DMS 273 treated with DMSO at 0.1 percent for 48 hours (cell line): ENCODE measurements at places on chromosomes 4 and X.
A peak's percentile ranks its signal among the peaks of the same experiment; 100 is the strongest.

- DNase-seq, result no peak
Observed at GRCh38 chr4:54902271-54902670, 223.1 kb downstream of the KDR start.

DNA sequence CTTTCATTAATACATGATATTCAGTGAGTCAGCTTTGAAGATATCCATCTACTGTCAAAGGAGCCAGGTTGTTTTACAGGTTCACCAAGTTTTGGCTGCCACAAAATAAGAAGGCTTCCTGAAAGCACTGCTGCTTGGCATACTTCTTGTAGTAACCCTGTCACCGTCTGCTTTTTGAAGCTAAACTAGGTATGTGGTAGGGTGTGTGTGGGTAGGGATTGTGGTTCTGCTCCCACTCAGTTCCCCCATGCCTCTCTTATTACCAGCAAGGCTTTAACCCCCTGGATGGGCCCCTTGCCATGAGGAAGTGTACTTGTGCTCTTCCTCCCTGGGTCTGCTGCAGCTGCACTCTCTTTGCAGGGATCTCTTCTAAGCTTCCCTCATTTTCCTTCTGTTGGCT lies 191.2 kb downstream of the BANK1 start:
- no peak for DNase-seq

- no peak for DNase-seq
Observed at GRCh38 chrX:96569034-96569433, 115.6 kb upstream of the DIAPH2 start.

- DNase-seq, result no peak
Observed at GRCh38 chr4:54016504-54016903, 47.9 kb downstream of the CHIC2 start.

DNA sequence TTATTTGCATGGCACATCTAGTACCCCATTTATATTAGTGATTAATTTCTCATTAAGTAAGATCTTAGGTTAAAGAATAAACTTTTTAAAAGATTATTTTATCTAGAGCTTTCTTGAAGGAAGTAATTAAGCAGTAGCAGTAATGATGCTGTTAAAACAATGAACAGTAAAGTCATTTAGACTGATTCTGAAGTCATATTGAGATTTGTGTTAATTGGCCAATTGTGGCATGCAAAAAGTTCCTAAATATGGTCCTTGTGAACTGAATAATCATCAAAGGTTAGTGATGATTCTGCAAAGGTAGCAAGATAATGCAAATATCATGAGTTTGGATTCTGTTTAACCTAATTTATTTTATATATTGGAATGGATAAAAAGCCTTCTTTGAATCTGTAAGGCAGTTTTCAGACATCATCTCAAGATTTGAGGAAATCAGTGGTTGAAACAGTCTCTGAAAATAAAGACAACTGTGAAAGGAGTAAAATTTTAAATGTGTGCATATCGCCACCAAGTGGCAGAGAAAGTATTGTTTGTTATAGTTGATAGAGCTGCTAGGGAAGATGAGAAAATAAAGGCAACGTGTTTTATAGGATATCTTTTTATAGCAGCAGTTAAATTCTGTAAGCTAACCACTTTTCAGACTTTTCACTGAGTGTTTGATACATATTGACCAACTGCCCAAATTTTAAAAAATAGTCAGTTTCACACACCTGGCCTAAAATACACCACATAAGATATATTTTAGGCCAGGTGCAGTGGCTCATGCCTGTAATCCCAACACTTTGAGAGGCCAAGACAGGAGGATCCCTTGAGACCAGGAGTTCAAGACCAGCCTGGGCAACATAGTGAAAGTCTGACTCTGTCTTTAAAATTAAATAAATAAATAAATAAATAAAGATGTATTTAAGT lies 79.6 kb downstream of the CCKAR start:
- DNase-seq, result no peak

DNA sequence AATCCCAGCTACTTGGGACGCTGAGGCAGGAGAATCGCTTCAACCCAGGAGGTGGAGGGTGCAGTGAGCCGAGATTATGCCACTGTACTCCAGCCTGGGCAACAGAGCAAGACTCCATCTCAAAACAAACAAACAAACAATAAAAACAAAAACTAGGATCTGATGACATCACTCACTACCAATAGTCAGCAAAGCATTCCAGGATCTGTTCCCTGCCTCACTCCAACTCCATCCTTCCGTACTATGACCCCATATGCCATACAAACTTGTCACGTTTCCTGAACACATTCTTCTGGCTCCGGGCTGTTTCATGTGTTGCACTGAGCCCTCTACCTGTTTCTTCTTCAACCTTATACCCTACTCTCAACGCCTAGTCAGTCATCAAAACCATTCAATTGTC lies 47.3 kb downstream of the RBM47 start:
- DNase-seq, result no peak

DNA sequence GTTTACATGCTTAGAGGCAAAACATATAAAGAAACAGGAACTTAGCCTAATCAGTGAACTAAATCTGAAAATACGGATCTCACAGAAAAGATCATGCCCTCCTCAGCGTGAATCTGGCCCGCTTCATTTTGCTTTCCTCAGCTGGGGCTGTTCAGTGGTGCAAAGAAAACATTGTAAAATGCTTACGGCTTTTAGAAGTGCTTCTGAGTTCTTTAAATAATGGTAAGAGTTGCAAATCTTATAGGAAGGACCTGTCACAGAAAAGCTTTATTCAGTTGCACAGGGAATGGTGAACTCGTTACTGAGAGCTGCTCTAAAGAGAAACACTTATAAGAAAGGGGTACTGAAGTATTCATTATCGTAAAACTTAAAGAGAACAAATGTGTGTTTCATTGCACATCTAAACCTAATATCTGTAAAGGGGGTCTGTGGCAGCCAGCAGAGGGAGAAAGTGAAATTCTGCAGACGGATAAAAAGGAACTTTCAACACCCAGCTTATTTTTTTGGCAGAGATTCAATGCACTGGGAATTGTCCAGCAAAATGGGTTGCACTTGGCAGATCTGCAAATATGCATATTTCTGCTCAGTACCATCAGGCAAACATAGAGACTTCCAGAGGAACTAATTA lies 139.2 kb upstream of the ANK2 start:
- peak; percentile 25 for DNase-seq

DNA sequence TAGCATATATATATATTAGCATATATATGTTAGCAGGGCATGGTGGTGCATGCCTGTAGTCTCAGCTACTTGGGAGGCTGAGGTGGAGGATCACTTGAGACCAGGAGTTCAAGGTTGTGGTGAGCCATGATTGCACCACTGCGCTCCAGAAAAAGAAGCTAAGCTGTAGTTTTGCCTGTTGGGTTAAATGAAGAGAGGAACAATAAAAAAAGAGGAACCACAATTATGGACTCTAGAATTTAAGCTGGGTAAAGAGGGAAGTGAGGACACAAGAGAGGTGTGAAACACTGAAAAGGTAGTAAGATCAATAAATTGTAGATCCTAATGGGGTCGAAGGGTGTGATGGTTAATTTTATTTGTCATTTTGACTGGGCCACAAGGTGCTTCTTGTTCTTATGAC lies 40.5 kb upstream of the HSD17B10 start:
- DNase-seq, result no peak

GRCh38 chrX:118855681-118856310 lies 32.2 kb downstream of the ZCCHC12 start:
- DNase-seq, result no peak

GRCh38 chr4:130814896-130815295 lies 1718.9 kb downstream of the C4orf33 start:
- no peak for DNase-seq
